T-helper 9 cell (primary cell): ENCODE measurements at places on chromosomes 4 and X.
A peak's percentile ranks its signal among the peaks of the same experiment; 100 is the strongest.

DNA sequence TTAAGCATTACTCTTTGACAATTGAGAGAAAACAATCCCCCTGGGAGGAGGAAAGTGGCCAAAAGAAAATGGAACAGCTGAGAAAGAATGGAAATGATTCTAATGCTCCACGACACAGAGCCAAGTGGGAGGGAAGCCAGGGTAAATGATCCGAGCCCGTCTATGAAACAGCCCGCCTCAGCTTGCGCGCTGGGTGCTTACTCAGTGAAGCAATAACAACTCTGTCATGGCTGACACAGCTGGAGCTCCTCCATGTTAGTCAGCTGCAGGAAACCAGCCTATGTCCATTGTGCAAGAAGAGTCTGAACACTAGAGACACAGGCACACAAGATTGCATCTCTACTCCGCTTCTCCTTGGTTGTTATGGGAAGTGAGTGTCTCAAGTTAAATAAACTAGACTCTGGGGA is 19.3 kb downstream of the NOA1 start:
- no peak for DNase-seq

DNA sequence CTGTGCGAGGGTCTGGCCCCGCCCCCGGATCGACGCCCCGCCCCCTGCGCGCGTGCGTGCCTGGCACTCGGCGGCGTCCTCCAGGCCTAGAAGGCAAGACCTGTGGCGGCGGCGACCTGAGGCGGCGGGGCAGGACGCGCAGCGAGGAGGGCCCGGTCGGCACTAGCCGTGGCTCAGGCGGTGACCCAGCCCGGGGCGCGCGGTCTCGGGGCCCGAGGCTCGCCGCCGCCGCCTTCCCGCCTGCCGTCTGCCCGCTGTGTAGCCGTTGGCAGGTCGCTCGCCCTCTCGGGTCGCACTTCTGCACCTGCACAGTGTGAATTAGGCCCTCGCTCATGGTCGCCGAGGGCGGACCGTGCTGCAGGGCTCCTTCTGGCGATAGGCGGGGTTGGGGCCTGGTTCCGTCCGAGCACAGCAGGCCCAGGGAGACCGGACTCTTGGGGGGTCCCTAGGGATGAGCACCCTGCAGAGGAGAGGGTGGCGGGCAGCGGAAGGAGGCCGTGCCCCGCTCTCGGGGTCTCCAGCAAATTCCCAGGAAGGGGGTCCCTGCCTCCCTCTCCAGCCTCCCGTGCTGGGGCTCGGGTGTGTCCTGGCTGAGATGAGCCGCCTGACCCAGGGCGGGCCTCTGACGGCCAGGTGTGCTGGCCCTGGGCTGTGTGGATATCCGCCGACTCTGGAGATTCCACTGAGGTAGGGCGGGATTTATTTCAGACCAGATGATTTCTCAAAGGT is 557 bp upstream of the FAM53A start:
- peak; percentile 94 for DNase-seq

DNA sequence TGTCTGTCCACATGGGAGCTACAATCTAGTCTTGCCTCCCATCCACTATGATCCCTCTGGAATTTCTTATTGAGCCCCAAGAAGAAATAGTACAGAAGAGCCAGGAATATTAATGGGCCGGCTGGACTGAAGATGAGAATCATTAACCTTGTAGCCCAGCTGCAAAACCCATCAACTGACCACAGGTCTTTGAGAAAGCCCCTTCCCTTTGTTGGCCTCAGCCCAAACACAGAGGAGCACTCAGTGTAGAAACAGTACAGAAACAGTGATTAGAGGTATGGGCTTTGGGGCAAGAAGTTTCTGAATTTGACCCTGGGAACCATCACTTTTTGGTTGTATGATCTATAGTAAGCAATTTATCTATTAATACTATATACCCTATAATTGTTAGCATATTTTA is 76.8 kb upstream of the RAB40AL start:
- DNase-seq, result no peak

DNA sequence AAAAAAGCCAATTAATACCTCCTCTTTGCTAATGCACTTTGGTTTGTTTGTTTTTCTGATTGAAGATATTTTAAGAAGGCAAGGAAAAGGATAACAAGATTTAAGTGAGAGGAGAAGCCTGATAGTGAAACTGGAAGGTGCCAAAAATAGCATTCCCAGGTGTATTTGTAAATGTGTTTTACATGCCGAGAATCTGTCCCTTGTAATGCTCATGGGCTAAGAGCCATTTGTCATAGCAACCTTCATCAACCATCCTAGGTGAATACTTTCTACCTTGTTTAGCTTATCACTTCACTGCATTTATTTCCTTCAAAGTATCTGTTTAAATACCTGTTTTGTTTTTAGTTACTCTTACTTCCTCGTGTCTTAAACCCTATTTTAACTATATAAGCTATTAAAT is 127.8 kb downstream of the KCTD8 start:
- DNase-seq, result no peak

DNA sequence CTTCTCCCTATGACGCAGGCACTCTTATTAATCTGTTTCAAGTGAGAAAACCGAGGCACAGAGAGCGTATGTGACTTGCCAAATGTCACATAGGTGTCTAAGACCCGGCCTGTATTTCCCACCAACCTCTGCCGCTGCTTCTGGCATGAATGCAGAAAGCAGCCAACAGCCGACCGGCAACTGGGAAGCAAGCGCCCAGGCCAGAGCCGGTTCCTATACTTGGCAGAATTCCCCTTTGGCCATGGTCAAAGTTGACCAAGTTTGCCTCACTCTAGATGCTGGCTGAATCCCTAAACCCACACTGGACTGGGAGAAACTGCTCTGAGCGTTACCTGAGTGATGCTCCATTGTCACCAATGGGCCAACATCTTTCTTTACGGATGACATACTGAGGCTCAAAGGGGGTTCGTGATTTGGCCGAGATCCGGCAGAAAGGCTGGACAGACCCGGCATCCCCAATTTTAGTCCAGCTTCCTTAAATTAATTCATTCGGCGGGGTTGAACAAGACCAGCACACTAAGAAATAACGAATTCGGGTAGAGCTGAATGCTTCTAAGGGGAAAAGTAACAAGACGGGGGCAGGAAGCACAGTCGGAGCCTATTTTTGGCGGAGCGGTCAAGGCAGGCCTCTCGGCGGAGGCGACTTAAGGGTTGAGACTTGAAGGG is 11.2 kb downstream of the MSX1 start:
- no peak for DNase-seq

DNA sequence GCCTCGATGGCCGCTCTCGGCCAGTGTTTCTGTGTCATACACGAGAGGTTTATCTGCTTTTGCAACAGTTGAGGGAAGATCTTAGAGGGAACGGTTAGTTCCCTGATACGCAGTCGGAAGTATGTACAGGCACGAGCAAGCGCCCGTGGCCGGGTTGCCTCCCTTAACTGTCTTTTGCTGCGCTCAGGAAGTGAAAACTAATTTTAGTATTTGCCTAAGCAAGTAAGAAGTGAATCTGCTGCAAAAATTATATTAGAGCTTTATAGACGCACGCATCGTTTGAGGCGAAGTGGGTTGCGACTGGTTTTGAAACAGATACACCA is 695 bp downstream of the MTM1 start:
- DNase-seq, result peak; percentile 15

DNA sequence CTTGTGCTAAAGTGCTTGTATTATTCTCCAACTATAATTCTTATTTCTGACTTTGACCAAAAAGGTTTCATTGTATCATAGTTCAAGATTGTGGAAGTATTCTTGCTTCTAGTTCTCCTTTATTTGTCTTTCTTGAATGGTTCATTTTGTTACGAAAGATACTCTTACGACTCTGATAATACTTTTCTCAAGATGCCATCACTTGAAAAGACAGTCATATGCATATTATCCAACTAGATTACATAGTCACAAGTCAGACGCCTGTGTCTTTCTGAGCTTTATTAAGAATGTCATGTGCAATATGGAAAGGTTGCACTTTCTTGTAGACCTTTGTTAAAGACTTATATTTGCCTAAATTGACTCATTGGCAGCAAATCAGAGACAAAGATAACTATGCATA is 71.4 kb upstream of the HPGD start:
- DNase-seq, result no peak

DNA sequence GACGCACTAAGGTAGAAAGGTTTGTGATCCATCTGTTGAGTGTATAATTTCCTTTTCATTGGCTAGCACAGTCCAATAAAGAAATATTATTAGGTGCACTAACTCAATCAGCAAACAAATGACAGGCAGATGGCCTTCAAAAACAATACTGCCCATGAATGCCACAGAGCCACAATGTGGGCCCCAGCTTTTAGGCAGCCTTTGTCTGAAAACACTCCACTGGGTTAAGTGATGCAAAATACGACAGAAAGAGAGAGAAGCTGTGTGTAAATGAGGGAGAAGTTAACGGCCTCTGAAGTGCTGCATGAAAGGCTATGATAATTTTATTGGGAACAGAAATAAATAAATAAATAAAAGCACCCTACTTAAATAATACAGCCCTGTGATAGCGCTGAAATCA is 274.6 kb downstream of the NKX6-1 start:
- no peak for DNase-seq

- DNase-seq, result no peak
These were observed 189.3 kb upstream of the ANXA3 start for GRCh38 chr4:78362310-78362709.
